NCI-H774 (cell line): ENCODE measurements at places on chromosomes 5 and 9.

GRCh38 chr5:176863041-176863764 lies 35.9 kb downstream of the HK3 start:
- no peak for DNase-seq

GRCh38 chr5:99105216-99105615 lies 176.4 kb upstream of the CHD1 start:
- no peak for DNase-seq

GRCh38 chr5:56142233-56142613 lies 90.9 kb downstream of the ANKRD55 start:
- DNase-seq: no peak

DNA sequence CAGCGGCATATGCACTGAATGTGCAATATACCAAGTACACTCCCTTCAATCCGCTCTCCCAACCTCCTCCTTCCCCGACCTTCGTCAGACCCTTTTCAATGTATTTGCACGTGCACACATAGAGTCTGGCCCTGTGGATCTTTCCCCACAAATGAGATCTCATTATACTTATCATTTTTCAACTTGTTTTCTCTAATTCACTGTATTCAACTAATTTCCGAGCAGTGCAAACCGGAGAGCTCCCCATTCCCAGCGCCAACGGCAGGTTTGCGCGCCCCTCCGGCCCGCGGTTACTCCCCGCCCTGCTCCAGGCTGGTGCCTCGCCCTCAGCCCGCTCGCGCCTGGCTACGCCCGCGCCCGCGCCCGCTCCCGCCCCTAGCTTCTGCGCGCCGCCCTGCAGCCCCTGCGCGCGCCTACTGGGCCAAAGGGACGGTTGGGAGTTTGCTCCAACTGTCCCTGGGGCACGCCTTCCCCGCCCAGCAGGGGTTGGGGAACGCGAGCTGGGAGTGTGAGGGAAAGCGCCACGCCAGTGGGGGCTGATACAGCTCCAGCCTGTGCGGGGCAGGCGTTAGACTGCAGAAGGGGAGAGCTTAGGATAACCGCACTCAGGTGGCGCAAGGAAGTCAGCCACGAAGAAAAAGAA lies 3.3 kb upstream of the CDC20B start:
- DNase-seq: peak; percentile 77

- peak; percentile 64 for DNase-seq
Observed at GRCh38 chr9:132878695-132879456, at the start of gene SPACA9. SPACA9 (plus strand) TSS chr9:132878898; CDS start chr9:132883948, 5,050 bp downstream.

GRCh38 chr5:603081-603998 lies 8.8 kb upstream of the CEP72 start:
- DNase-seq: no peak

DNA sequence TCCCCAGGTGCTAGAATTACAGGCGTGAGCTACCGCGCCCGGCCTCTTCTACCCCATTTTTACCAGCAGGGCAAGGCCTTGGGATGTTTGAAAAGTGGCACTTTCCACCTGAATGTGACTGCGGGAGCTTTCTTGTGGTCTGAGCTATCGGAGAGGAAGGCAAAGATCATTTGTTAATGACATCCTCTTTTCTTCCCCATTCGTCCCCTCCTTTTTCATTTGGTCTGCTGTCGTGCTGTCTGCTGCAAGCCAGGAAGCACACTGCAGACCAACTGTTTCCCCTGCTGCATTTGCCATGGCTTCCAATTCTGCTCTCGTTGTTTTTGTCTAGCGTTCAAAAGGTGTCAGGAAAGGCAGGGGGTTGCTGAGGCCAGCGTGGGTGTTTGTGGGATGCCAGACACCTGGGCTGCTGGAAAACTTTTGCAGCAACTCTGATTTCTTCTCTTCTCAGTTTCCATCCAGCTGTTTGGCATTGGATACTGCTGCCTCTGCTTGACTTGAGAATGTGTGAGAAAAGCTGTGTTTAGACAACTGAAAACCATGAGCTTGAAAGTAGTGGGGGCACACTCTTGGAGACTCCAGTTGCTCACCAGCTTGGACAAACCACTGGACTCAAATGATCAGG lies 196.4 kb upstream of the MSX2 start:
- no peak for DNase-seq

DNA sequence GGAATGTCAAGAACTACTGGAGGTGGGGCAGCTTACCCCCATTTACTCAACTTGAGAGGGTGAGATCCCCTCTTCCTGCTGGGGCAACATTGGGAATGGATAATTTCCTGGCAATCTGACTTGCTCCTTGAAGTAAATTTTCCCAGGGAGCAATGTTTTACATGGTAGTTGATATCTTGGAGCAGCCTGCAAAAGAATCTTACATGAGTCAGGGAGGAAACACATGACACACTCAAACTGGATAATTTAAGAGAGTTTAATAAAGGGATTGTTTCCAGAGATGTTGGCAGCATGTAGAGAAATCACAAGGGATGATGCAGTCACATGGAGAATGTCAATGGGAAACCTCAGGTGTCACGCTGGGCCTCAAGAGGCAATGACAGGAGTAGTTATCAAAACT lies 212.5 kb downstream of the GAS1 start:
- DNase-seq: no peak

- no peak for DNase-seq
Observed at GRCh38 chr9:71119746-71120145, 1.7 kb downstream of the TRPM3 start.

GRCh38 chr5:100110497-100110896 lies 424.7 kb upstream of the FAM174A start:
- DNase-seq: no peak

DNA sequence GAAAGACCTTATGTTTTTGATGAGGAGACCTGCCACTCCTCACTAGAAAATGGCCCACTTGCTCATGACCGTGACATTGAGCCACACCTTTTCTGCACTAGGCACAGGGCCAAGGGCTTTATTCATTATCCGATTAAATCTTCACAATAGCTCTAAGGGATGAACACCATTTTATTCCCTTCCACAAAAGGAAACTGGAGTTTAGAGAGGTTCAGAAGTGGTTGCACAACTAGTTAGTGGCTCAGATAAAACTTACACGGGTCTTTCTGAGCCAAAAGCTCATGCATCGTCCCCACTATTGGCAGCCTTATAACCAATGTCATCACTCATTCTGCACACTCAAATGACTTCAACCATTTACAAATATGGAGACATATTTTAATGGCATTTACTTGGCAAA lies 39.4 kb downstream of the SUSD1 start:
- DNase-seq: no peak

- DNase-seq: no peak
Observed at GRCh38 chr9:91770229-91770628, 179.8 kb downstream of the ROR2 start.

DNA sequence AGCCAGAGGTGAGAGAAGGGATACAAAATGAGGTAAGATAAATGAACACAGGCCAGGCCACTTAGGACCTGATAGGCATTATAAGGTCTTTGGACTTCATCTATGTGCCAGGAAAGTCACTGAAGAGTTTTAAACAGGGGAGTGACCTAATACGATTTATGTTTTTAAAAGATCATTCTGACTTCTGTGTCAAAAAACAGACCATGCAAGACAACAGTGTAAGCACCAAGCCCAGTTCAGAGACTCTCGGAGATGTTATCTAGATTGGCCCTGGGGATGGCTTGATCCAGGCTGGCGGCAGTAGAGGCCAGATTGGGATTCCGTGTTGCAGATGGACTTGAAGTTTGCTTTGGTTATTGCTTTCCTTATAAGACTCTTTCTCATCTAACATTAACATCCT lies 43.0 kb upstream of the DPYSL3 start:
- DNase-seq: no peak

DNA sequence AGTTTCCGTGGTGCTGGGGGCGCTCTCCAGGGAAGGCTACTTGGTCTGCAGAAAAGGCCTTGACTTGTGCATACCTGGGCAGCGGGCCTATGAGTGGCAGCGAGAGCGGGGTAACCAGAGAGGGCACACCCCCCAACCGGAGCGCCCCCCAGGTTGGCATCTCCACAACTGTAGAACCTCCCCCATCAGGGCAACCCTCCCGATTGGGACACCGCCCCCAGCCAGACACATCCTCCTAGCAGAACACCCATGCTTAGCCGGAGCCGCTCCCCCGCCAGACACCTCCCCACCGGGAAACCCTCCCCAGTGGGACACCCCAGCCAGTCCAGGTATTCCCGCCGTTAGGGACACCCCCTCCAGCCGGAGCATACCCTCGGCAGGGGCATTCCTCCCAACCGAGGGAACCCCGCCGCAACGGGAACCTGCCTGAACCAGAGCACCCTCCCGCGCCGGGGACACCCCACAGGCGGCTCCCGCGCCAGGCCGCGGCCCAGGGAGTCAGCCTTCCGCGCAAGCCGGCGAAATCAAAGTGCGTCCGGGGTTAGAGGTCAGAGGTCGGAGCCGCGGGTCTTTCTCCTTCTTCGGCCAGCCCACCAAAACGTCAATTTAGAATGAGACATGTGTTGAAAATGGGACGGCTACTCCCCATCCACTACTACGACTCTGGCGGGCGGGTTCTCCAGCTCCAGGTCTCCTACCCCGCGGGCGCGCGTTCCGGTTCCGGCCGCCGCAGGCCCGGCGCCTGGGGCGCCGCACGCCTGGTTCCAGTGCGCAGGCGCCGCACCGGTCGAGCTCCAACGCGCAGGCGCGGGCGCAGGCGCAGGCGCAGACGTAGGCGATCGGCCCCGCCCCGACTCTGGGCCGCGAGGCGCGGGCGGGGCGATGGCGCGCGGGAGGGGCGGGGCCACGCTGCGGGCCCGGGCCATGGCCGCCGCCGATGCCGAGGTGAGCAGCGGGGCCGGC lies at the start of gene EHMT1:
Gene EHMT1, plus strand, starts transcription at position 901 of the 963 bp plus-strand sequence. Its CDS starts 24 bp downstream, at position 925.
- peak; percentile 91 for DNase-seq

- DNase-seq: no peak
Observed at GRCh38 chr9:85981369-85981768, 40.4 kb downstream of the NAA35 start.

DNA sequence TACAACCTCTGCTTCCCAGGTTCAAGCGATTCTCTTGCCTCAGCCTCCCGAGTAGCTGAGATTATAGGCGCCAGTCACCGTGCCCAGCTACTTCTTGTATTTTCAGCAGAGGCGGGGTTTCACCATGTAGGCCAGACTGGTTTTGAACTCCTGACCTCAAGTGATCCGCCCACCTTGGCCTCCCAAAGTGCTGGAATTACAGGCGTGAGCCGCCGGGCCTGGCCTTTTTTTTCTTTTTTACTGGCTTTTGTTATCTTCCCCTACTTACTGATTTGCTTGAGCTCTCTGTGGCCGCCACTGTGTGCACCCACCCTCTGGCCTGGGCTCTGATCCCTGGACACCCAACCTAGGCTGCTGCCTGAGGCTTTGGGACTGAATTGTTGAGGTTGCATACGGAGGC lies 60.3 kb downstream of the ANKRD33B start:
- DNase-seq: no peak

GRCh38 chr9:111965566-111966019 lies 69.0 kb downstream of the UGCG start:
- no peak for DNase-seq

DNA sequence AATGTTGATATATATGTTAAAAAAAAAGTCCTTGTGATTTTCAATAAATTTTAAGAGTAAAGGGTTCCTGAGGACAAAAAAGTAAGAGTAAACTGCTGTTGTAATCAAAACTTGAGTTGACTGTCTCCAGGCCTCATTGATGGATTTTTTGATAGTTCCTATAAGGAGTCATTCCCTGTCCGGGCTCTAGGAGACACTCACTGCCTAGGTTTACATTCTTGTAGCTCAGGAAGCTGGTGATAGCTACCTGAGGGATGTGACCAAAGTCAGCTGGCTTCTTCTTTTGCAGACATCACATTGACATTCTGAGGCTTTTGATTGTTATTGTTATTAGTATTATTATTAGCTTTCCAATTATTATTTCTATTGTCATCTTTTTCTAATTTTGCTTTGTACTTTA lies 116.5 kb upstream of the FBXL7 start:
- DNase-seq: no peak

- peak; percentile 74 for DNase-seq
Observed at GRCh38 chr9:35604578-35605350, at the start of gene TESK1. TESK1 (plus strand) TSS chr9:35605262; CDS start chr9:35605620, 358 bp downstream.

GRCh38 chr9:22053178-22053577 lies 44.1 kb upstream of the CDKN2B start:
- DNase-seq: no peak

DNA sequence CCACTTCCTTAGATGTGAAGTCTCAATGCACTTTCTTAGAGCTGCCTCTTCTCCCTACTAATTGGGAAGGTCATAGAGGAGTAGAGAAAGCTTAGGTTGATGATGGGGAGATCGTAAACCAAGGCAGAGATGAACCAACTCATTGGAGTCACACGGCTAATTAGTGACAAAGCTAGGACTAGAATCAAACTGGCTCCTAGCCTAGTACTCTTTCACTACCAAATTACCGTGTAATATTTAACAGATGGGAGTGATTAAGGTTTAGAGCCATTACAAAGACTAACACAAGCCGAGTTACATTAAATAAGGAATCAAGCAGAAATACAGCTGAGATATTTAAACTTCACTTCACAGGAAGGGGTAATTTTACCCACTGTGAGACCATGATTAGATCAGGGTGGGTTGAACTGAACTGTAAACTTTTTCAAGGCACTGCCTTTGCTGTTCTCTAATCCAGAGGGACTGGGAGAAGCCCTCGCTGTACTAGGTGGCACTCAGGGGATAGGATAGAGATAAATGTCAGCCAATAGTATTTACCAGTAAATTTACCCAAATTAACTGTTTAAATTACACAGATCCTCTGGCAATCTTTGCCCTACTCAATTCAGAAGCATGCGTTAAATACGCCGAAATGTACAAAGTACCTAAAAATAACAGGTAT lies 166.4 kb upstream of the PIK3R1 start:
- DNase-seq: no peak

DNA sequence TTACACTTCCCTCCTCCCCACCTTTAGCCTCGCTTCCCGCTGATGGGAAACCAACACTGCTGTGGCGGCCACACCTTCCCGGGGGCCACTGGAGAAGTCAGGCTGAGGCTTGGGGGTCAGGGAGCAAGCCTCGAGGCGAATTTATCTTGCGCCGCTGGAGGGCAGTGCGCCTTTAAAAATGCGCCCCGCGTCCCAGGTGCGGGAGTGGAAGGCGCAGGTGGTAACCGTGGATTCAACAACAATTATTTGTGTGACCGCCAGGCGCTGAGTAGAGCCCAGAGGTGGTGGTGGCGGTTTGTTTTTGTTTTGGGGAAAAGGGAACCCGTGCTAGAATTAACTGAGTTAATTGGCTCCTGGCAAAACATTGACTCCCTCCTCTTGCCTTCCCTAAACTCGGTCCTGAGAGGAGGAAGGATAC lies 1.1 kb downstream of the CFAP77 start:
- DNase-seq: peak; percentile 91
